ENCODE measurements at places on chromosomes 7 and 10.

GRCh38 chr10:95303535-95303934 lies 12.7 kb upstream of the PDLIM1 start:
- DNase-seq = no peak

DNA sequence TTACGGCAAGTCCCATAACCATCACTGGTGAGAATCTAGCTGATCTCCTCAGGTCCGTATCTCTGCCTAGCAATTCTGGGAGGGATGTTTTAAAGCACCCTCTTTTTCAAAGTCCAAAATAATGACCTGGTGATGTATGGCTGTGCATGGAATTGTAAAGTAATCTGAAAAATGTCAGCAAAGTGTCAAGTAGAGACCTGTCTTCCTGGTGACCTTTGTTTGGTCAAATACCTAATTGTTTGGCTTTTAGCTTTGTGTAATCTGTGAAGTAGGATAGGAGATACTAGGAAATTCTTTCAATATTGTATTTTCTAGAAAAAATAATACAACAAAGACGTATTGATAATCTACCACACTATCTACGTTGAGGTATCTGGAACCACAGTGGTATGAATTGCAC lies 51.0 kb downstream of the ABCB5 start:
- DNase-seq = no peak

DNA sequence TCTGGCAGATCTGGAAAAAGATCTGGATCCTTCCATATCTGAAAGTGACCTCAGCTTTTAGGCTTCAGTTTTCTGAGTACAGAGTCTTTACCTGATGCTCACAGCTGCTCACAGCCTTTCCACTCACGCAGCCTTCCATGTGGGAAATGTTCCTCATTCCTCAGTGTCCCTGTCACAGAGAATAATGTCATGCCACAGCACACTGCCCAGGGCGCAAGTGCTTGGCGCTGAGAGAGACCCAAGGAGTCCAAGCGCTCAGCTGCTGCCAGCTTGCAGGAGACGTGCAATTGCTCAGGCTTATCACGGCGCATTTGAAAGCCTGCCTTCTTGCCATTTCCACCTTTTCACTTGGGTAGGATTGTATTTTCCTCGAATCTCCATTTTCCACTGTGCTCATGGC lies 271.9 kb upstream of the MKI67 start:
- no peak for DNase-seq

GRCh38 chr7:139526578-139527544 lies 3.4 kb downstream of the CLEC2L start:
- DNase-seq = peak; percentile 46

GRCh38 chr10:32410569-32410968 lies 35.4 kb upstream of the CCDC7 start:
- DNase-seq = no peak

- no peak for DNase-seq
Measured at GRCh38 chr10:33773886-33774480, 439.5 kb upstream of the NRP1 start.
